ENCODE measurements at places on chromosomes 3 and 15.
A peak's percentile ranks its signal among the peaks of the same experiment; 100 is the strongest.

DNA sequence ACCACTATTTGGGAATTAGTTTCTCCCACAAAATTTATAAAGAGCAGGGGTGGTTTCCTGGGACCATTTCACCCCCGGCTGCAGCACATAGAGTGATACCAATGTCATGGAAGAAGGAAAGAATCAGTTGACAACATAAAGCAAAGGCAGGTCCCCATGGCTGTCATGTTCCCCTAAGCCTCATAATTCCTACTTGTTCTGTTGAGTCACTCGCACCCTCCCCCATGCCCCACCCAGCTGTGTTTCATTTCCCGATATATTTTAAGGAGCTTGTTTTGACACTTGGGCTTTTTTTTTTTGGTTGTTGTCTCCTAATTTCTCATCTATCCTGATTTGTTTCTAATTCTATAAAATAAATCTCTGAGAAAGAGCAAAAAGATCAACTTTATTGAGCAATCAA is 24.9 kb downstream of the ERC2 start:
- DNase-seq = no peak

DNA sequence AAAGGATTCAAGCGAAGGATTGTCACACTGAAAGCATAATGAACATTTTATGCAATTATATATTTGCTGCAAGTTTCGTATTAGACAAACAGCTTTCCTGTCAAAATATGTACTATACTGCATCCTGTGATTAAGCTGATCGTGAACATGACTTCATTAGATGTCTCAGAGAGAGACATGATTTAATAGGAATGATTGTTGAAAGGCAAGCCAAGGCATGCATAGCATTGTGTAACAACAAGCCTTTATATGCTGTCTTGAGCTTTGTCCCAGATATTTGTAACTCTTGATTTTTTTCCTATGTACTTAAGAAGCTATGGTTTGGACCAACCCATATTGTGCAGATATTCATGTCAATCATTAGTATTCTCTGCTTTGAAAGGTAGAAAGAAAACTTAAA is 309.1 kb downstream of the KCNH8 start:
- DNase-seq = no peak

GRCh38 chr3:123725652-123726400 is 141.0 kb upstream of the HACD2 start:
- DNase-seq = no peak

DNA sequence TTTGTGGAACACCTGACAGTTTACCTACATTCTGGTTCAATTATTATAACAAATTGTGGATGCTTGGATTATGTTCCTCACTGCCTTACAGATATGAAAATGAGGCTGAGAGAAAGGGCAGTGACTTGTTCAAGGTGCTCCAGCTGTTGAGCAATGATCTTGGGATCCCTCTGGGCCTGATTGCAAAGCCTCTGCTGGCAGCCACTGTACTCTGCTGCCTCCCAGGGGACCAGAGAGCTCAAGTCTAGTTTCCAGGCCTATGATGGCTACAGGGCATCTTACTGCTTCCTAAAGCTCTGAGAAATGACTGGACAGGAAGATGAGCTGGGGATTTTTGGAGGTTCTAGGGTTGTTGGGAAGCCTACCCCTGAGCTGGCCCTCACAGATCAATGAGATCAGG is 2.3 kb upstream of the SHC4 start:
- DNase-seq = no peak

GRCh38 chr3:151439652-151440125 is 21.2 kb downstream of the IGSF10 start:
- no peak for DNase-seq

GRCh38 chr15:61380270-61380669 is 151.2 kb upstream of the RORA start:
- DNase-seq = no peak

- DNase-seq = peak; percentile 67
Measured at GRCh38 chr15:42273900-42274701, 868 bp upstream of the TMEM87A start.

- no peak for DNase-seq
Measured at GRCh38 chr3:63961891-63962290, 49.7 kb upstream of the SCAANT1 start.

DNA sequence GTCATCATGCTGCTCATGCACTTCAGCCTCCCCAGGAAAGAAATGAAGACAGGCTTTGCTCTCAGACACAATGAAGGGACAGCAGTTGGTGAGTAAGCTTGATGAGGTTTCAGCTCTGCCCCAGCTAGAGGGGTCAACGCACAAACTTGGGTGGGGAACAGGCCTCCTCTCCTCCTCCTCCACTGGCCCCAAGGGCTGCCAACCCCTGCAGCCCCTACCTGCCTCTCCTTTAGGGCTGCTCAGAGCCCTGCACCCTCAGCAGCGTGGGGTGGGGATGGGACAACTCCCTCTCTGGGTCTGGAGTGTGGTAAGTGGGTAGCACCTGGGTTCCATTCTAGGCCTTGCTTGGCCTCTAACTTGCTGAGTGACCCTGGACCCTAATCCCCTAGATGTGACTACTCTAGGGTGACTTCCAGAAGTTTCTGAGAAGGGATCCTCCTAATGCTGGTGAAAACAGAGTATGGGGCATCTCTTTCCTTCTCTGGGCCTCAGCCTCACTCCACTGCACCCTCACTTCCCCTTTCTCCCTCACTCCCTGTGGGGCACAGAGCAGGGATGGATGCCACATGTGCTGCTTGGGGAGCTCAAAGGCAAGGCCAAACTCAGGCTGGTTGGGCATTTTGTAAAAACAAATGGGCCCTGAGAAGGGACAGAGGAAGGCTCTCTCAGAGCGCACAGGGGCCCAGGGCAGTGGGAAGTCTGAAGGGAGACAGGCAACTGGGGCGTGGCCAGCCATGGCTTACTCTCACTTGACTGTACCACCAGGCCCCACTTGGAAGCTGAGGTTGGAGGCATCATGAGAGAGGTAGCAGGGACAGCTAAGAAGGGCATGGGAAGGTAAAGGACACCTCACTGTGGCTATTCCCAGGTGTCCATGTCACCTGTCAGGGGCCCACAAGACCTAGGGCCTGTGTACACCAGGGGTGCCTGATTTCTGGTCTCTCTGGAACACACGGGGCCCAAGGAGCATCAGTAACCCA is 64.0 kb downstream of the SYNM start:
- DNase-seq = no peak

DNA sequence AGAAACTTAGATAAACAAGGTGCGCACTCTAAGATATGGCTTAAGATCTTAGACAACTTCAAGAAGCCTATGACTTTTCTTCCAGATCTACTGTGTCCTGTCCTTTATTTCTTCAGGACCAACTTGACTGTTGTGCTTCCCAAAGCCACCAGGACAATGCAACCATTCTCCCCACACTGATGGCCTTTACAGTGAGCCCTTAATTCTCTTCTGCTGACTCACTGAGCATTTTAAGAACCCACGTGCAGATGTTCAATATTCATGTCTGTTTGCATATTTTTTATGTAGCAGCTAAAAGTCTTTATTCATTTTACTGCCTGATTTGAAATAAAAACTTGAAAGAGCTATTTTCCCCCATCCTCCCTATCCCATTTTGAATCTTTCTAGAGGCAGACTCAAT is 103.3 kb upstream of the SLC2A2 start:
- no peak for DNase-seq

GRCh38 chr3:133058243-133058642 is 20.1 kb downstream of the TMEM108 start:
- DNase-seq = no peak

DNA sequence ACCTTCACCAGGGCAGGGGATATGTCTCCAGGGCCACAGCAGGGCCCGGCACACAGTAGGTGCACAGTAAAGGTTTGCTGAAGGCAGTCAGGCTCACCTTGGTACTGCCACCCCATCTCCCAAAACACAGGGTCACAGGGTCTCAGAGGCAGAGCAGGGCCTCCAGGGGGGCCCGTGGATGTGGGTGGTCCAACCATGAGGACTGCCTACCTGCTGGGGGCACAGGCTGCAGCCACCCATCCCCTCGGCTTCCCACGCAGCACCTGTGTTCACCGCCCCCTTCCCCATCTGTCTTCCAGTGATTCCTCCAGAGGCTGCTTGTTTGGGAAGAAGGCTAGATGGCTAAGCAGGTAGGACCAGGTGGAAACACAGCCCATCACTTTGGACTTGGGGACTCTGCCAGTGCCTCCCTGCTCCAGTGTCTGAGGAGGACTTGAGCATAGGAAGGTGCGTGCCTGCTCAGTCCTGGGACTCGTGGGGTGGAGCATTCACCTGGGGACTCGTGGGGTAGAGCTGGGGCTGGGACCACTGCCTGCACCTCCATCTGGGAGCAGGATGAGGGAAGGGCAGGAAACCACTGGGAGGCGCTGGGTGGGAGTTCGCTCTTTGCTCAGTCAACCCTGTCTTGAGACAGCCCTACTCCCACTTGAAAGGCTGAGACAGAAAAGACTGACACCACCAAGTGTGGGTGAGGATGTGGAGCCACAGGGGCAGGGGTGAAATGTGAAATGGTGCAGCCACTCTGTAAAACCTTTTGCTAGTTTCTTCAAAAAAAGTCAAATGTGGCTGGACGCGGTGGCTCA is 18.8 kb upstream of the PLXND1 start:
- no peak for DNase-seq

DNA sequence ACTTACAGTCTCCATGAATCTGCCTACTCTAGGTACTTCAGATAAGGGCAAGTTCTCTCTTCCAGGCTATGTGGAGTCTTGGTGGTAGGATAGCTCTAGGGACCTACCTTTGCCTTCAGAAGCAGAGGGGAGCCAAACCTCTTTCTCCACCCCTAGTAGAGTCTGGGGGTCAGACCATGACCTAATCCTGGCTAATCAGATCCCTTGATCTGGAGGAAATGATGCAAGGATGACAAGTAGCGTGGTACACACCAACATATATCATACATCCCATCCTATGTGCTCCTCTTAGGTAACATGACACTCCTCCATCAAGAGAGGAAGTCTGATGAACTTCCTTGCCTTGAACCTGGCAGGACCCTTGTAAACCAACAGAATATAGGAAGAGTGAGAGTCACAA is 15.4 kb upstream of the PLA2G4F start:
- no peak for DNase-seq

- no peak for DNase-seq
Measured at GRCh38 chr15:36908991-36909390, 191.4 kb downstream of the MEIS2 start.

- DNase-seq = no peak
Measured at GRCh38 chr3:70137366-70137765, 137.8 kb downstream of the SAMMSON start.

- DNase-seq = no peak
Measured at GRCh38 chr3:59605318-59605717, 555.5 kb upstream of the CFAP20DC start.

GRCh38 chr15:31367730-31368344 is 41.2 kb downstream of the KLF13 start:
- DNase-seq = no peak

DNA sequence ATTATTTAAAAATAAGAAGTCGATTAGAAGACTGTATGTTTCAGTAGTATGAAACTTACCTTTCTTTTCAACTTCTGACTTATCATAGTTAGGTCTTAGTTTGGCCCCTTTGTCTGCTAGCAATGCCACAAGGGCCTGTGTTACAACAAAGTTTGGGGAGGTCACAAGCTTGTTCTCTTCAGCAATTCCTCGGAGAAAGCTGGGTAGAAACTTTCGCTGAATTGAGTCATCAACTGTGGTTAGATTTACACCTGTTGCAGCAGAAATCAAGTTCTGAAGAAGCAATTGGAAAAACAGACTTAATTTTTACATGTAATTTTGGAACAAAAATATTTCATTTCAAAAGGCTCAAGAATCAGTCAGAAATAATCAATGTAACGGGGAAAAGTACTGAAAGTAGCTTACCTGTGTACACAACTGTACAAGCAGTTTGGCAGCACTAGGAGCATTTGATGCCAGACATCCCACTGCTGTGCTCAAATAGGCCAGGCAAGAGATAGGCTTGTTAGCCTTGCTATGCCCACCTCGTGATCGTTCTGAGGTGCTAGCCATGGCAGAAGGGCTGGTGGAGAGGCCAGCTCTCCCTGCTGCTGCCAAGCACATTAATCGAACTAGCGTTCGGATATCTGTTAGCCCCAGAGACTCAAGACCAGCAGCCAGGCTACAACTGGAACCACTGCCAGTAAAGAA is 58.6 kb downstream of the FBXL22 start:
- DNase-seq = no peak

GRCh38 chr15:40829115-40829514 is 607 bp upstream of the PPP1R14D start:
- no peak for DNase-seq

DNA sequence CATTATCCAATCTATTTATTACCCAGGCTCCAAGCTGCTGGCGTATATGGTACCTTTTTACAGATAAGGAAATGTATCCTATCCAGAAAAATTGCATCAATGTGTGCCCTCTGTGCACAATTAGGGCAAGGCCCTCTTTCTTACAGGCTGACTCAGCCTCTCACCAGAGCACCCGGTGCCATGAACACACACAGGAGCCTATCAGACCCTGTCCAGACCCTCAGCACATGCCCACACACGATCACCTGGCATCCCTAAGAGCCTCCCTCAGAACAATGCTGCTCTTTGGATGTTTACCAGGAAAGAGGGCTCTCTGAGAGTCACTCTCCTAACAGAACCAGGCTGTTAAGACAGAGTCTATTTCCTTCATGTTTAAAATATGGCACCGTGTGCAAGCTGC is 460.0 kb upstream of the TBL1XR1 start:
- DNase-seq = no peak

DNA sequence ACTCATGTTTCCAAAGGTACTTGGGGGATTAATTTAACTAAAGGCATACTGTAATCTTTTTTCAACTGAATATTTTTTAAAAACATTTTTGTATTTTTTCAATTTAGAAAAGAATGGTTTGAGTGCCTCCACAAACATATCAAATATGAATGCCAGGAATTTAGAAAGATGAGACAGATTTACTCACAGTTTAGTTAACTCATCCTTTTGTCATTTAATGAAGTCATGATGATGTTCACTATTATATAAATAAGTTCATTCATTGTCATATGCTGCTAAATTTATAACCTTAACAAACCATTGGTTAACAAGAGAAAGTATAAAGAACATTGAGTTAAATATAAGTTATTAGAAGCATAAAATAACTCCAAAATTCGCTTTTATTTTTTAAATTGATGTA is 50.0 kb downstream of the FGF7 start:
- no peak for DNase-seq

- no peak for DNase-seq
Measured at GRCh38 chr3:183094711-183095110, 4.6 kb downstream of the MCCC1 start.
